ENCODE measurements at places on chromosomes 13 and 19. TPM values are rescaled to one million over a fixed set of nuclear protein-coding genes. Genes with fewer than 3 reads are reported as not detected.

DNA sequence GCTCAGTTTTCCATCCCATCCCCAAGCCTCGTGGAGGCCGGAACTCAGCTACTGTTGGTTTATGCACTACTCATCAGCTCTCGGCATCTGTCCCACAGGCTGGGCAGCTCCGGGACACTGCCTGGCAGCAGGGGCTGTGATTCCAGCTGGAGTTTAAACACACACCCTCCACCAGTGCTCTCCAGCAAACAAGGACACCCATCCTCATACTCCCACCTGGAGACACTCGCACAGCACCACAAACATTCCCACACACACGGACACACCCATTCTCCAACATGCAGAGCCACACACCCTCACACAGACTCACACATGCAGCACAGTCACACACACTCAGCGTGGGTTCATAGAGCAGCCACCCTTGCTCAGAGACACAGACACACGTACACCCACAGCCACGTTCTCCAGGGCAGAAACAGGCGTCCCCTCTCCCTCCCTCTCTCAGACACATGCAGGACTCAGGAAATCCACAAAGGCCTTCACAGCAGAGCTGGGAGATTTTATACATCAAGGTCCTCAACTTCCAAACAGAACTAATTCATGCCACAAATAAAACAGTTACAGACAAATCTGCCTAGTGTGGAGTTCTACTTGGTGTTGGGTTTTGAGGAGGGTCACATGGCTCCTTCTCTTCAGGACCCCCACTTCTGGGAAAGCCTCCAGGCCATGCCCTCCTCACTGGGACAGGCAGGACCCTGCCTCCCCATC, 785.4 kb downstream of the UQCRFS1 start:
- peaks cover 3% of the 10 kb centered on the region for H3K36me3 ChIP-seq
- DNase-seq: no peak
- peaks cover 11% of the 10 kb centered on the region for H3K4me1 ChIP-seq
- H3K4me3 ChIP-seq: no peak overlapping the region

GRCh38 chr19:45049073-45049736, 10.4 kb downstream of the CLASRP start:
- H3K27me3 ChIP-seq: no peaks in the 10 kb centered on the region
- peak overlapping the region; percentile 90 for H3K27ac ChIP-seq
- H3K36me3 ChIP-seq: no peaks in the 10 kb centered on the region
- H3K4me3 ChIP-seq: no peak overlapping the region
- no peak for DNase-seq

DNA sequence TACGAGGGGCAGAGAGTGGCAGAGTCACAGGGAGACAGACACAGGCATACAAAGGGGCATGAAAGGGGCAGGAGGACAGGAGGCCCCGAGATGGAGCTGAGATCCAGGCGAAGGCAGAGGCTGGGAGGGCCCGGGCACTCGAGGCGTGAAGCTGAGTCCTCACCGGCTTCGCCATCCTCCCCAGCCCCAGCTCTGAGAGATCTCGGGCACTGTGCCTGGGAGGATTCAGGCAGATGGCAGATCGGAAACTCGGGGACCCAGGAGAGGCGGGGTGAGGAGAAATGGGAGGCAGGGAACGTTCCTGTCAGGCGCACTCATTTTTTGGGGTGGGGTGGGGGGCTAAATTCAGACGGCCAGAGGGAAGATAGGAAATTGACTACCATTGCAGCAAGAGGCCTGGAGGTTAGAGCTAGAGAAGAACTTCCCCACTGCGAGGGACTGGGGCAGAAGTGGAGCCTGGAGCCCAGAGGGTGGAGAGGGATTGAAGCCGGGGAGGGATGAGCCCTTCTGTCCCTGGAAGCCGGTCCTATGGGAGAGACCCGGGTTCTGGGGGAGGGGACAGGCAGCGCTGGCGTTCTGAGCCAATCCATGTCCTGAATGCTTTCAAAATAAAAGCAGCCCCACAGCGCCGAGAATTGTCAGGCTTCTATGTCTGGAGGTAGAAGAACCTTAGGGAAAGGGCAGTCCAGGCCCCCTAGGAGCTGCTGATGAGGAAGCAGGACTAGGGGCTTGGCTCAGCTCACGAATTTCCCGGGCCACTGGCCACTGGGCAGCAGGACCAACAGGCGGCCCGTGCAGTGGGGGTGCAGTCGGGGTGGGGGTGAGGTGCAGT, 12.6 kb downstream of the LRRC4B start:
- H3K4me3 ChIP-seq: peak overlapping the region; percentile 73
- H3K27me3 ChIP-seq: no peaks in the 10 kb centered on the region
- H3K4me1 ChIP-seq: peaks cover 36% of the 10 kb centered on the region
- DNase-seq: no peak
- H3K27ac ChIP-seq: no peak overlapping the region
- H3K36me3 ChIP-seq: no peaks in the 10 kb centered on the region

The RAB20 gene
- total RNA-seq: 0.59 TPM

GRCh38 chr19:29514525-29515232, 11.1 kb upstream of the VSTM2B start:
- H3K4me1 ChIP-seq: no peaks in the 10 kb centered on the region
- no peaks in the 10 kb centered on the region for H3K36me3 ChIP-seq
- H3K27ac ChIP-seq: no peak overlapping the region
- peaks cover 71% of the 10 kb centered on the region for H3K27me3 ChIP-seq
- H3K4me3 ChIP-seq: no peak overlapping the region

Data from neural crest cell (in vitro differentiated cells).